ENCODE measurements at places on chromosomes 12 and 14.

- DNase-seq = no peak
These were observed 4.7 kb downstream of the FGD6 start for GRCh38 chr12:95212586-95212985.

- DNase-seq = no peak
These were observed 4.1 kb downstream of the GMPR2 start for GRCh38 chr14:24236689-24237462.

GRCh38 chr12:32419520-32419960 is 20.2 kb downstream of the FGD4 start:
- DNase-seq = no peak

DNA sequence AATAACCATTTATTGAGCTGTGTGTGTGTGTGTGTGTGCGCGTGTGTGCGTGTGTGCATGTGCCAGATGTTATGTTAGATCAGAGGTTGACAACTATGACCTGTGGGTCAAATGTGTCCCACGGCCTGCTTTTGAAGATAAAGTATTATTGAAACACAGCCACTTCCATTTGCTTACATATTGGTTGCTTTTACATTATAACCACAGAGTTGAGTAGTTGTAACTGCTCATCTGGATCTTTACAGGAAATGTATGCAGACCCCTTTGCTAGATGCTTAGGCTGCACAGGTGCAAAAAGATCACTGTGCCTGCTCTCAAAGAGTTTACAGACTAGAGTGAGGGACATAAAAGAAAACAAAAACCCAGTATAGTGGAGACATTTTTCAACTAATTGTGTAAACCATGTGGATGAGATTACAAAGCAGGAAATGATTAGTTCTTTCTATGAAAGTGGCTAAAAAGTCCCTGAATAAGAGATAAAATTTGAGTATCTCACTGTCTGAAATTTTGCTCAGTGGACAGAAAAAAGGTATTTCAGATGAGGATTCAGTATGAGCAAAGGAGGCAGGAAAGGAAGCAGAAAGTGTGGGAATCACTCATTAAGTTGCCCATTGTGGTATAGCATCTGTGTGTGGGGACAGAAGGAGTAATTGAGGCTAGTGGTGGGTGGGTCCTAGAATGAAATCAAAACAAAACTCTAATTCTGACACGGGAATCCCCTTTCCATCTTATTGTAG is 188.4 kb downstream of the PAH start:
- DNase-seq = no peak

- DNase-seq = no peak
These were observed 10.4 kb downstream of the DTX1 start for GRCh38 chr12:113066813-113067400.

- no peak for DNase-seq
These were observed at the start of gene CLEC12A for GRCh38 chr12:9971181-9971580. TSS of gene CLEC12A (plus strand) at chr12:9971409. CDS start at chr12:9971597, 188 bp downstream.

- DNase-seq = peak; percentile 82
These were observed 767 bp upstream of the TCP11L2 start for GRCh38 chr12:106301611-106302321.

GRCh38 chr14:76729258-76729657 is 32.0 kb upstream of the VASH1 start:
- DNase-seq = no peak

DNA sequence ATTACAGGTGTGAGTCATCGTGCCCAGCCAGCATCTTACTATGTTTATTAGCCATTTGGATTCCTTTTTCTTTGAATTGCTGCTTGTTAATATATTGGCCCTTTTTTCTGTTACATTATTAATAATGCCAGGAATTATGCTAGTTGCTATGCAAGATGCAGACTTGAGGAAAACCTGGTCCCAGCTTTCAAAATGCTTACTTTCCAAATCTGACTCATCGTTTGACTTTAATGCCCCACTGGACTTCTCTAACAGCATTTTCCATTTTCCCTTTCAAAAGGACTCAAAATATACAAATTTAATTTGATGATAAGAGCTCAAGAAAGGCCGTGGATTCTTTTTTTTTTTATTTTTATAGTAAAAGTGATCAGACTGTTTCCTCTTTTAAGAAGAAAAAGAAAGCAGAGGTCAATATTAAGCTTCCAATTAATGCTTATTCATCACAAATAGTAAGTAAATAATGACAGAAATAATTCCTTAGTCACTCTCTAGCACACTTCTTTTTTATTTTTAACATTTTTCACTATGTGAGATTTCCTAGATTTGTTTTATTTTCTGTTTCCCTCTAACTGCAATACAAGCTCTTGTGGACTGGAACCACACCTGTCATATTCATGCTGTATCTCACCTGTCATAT is 146.1 kb upstream of the FGD4 start:
- DNase-seq = no peak

GRCh38 chr12:41407232-41407799 is 219.2 kb downstream of the PDZRN4 start:
- DNase-seq = no peak
